Epithelial cell of proximal tubule (primary cell): ENCODE measurements at places on chromosomes 2 and 18.

- no peak for DNase-seq
Measured at GRCh38 chr2:230128623-230129342, 60.1 kb upstream of the SLC16A14 start.

GRCh38 chr2:237509151-237509550 lies 22.1 kb downstream of the MLPH start:
- no peak for DNase-seq

DNA sequence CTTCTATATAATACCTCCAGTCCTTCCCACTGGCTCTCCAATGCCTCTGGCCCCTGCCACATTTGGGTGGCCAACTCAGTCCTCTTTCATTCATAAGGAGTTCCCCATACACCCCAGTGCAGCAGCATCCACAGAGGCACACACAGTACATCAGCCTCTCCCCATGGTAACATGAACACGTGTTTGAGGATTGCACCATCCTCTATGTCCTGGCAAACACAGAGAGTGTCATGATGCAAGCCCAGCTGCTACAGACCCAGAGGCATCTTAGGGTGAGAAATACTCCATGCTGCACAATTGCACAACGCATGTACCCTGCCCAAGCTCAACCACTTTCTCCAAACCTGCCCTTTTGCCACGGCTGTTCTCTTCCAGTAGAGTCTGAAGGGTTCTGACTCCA lies 11.5 kb downstream of the IGFBP5 start:
- DNase-seq: no peak

DNA sequence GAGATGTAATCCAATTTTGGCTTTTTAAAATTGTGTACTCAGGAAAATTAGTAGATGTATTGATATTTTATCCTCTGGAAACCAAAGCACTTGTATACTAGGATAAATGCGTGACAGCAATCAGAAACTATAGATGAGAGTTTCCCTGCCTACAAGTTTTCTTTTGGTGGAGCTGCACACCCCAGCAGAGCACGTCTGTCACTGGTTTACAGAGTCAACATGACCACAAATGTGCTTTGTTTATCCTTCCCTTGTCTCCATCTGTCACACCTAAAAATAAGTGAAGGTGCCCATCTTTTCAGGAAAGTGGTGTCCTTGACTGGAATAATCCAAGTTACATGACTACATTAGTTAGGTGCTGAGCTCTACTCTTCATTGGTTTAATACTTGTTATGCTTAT lies 210.4 kb upstream of the DSEL start:
- no peak for DNase-seq

- DNase-seq: no peak
Measured at GRCh38 chr2:47254464-47254863, 99.4 kb upstream of the STPG4 start.

- no peak for DNase-seq
Measured at GRCh38 chr2:120654381-120655134, 81.1 kb upstream of the GLI2 start.

DNA sequence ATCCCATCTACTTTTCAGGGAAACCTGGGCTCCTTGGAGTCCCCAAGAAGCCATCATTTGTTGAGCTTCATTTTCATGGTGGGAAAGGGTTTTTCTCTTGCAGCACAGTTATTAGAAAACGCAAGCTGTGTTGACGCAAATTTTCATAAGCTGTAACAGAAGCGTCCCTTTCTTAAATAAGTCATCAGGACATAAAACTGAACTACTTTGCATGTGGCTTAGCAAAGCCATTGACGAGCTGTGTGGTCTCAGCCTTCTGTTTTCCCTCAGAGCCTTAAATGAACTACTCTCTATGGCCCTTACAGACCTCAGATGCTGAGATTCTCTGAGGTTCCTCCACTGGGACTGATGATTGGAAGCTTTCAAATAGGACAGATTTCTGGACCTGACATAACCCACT lies 85.1 kb downstream of the ARL4C start:
- DNase-seq: no peak

GRCh38 chr2:2842466-2842865 lies 511.4 kb upstream of the MYT1L start:
- DNase-seq: no peak

DNA sequence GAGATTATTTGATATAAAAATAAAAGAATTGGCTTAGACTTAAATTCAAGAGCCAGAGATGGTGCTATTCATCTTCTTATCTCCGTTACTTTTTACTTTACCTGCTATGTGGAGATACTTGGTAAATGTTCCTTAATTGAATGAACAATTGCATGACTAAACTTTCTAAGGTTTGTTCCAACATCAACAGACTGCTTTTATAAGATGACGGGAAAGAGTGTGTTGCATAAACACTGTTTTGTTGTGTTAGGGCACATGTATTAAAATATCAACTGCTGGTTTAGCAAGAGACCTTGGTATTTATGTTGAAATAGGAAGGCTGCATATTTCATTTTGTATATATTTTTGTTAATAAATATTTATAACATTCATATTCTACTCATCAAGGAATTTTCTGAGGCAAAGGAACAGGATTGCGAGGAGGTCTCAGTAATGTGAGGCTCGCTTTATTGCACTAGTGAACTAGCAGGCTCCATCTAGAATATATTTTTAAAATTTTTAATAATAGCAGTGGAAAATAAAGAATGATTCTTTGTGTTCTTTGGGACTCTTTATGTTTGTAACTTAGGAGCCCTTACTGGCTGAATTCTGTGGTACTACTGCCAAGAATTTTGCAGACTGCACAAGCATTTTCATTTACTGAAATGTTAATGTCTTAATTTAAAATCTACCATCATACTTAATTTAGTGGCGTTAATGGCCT lies 10.7 kb upstream of the NFE2L2 start:
- DNase-seq: no peak

DNA sequence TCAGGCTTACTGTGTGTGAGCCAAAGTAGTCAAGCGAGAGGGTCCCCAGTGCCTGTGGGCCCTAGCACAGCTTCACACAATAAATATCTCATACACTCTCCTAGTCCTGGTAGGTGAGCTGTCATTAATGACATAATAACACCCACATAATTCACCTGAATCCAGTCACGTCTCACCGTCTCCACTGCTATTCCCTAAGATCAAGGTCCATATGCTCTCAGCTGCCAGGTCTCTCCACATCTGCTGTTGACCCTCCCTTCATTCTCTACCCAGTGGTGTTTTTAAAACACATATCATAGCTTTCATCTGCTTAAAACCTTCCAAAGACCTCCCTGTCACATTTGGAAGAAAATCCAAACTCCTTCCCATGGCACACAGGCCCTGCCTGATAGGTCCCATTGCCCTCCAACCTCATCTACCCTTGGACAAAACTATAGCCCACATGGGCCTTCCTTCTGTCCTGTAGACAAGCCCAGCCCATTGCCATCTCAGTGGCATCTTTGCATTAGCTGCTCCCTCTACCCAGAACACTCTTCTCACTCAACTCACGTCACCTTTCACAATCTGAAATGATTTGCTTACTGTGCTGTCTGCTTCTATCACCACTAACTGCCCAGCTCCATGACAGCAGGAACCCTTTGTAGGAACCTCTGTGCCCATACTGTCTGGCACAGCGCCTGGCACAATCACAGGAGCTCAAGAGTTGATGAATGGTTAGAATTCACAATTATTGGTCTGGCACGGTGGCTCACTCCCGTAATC lies 7.5 kb downstream of the KCNG3 start:
- no peak for DNase-seq

- DNase-seq: no peak
Measured at GRCh38 chr2:108918941-108919341, 70.1 kb downstream of the EDAR start.

GRCh38 chr2:159192371-159192918 lies 94.1 kb downstream of the WDSUB1 start:
- no peak for DNase-seq

- DNase-seq: no peak
Measured at GRCh38 chr2:96546797-96547196, 10.2 kb downstream of the ARID5A start.

DNA sequence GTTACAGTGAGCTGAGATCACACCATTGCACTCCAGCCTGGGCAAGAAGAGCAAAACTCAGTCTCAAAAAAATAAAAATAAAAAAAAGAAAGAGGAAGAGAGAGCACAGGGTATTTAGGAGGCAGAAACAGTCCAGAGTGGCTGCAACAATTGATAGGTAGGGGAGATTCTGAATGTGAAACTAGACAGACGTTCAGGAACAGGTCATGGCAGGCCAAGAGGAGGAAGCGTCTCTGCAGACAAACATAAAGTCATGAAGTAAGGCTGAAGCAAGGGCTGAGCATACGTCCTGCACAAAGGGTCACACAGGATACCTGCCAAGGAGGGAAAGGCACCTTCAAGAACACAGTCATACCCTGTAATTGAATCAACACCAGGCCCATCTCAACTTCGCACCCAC lies 64.1 kb upstream of the ZNF532 start:
- no peak for DNase-seq

- DNase-seq: no peak
Measured at GRCh38 chr18:27749194-27749593, 427.7 kb downstream of the CDH2 start.

DNA sequence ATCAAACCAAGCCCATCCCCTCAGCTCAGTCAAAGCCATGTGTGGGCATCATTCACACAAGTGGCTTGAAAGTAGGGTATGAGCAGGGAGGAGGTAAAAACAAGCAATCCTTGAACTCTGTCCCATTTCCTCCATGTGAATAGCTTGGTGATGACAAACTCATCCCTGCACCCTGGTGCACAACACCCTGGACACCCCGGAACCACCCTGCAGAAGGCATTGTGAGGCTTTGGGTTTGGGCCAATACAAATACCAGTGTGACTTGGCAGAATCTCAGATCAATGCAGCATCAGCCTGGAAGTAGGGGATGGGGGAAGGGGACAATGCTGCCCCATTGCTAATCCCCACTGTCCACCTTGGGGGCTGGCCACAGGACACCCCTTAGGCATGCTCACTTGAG lies 28.6 kb downstream of the TGFA start:
- peak; percentile 91 for DNase-seq

DNA sequence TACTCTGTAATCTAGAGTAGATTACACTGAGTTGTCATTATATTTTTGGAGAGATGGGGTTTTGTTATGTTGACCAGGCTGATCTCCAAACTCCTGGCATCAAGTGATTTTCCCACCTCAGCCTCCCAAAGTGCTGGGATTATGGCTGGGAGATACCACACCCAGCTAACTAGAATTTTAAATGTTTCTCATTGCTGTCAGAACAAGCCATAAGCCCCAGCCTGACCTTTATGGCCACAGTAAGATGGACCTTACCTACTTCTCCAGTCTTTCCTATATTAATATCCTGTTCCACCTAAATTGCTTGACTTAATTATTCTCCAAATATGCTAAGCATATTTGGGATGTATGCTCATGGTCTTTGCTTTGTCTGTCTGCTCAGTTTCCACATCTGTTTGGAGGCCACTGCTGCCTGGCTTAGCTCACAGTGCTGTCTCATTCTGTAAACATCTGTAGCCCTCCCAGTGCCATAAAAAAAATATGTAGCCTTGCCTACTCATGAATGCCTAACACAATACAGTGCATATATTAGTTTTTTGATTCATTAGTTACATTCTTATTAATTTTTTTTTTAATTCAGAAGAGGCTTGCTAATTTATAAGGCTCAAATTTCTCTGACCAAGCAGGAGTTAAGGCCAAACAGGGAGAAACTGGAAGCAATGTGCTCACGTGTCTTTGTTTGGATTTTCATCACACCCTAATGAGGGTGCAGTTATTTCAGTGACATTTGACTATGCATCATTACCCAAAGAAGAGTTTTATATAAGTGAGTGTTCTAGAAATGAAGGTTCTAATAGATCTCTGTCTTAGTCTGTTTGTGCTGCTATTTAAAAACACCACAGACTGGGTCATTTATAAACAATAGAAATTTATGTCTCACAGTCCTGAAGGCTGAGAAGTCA lies 45.3 kb upstream of the PSME4 start:
- DNase-seq: no peak

GRCh38 chr2:30566631-30567030 lies 119.6 kb downstream of the LCLAT1 start:
- DNase-seq: no peak
